Hematopoietic multipotent progenitor cell (in vitro differentiated cells): ENCODE measurements at places on chromosomes 2 and 18.

DNA sequence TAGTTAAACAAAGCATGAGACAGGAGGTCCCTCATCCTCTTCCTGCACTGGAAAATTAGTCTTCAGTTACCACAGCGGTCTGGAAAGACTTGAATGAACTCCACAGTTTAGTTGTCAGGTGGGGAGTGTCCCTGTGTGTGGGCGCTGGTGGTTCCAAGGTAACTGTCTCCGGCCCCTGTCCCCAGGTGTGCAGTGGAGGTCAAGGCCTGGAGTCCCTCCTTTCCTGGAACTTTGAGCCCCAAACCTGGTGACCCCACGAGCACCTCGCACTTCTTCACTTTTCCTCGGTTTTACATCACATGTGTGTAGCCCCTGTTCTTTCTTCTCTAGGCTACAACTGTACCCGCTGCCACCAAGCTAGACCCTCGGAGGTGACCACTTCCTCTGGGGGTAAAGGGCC lies 28.0 kb upstream of the INHBB start:
- no peak for DNase-seq

DNA sequence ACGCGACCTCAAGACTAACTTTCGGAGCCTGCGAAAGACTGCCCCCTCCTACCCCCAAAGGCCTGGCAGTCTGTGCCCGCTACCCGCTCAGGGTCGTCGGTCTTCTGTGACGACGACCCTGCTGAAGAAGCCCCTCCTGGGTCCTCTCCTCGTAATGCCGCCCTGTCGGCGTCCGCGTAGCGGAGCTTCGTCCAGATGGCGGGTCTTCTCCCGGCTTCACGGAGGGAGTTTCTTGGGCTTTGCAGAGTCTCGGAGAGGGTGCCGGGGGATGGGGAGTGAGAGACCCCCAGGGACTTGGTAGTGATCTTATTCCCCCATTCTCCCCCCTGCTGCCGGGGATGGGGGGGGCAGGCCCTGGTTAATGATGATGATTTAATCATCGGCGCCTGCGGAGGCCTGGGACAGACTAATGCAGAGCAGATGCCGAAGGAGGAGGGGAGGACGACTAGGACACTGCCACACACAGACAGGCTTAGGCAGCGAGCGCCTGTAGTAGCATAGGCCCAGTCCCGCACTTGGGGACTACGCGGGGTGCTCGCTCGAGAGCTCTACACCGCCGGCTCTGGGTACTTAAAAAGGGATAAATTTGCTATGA lies 528 bp upstream of the PCGF1 start:
- no peak for DNase-seq

DNA sequence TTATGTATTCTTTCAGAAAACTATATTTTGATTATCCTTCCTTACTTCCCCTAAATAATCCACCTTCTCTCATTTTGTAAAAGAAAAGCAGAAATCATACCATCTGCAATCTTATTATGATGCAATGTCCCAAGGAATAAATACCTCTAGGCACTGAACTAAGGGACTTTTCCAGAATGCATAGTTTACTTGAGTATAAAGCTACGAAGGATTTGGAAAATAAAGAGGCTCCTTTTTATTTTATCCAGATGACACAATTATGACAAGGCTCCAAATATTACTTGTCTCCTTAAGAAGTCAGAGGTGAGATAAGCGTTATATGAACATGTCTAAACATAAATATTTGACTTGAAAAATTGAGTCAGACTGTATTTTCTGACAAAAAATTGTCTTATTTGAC lies 72.1 kb downstream of the COL3A1 start:
- DNase-seq: no peak

DNA sequence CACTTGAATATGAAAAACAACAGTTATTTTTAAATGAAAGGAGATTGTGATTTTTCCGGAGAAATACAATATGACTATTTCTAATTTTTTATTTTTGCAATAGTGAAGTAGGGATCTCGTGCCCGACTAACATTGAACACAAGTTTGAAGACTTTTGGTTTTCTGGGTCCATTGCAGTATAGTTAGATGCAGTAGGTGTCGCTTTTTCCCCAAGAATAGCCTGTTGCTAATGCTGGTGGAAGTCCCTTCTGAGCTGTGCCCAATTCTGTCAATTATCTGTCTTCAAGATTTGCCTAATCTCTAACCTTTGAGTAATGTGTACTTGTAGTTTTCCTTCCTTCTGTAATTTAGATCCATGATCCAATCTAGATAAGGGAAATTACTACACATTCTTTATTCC lies 36.5 kb downstream of the SEMA4F start:
- peak; percentile 45 for DNase-seq
